ENCODE measurements at places on chromosomes 4 and X.

GRCh38 chr4:37475087-37475486, 211.1 kb downstream of the RELL1 start:
- DNase-seq: no peak

- no peak for DNase-seq
Observed at GRCh38 chrX:70254909-70255308, 5.1 kb downstream of the P2RY4 start.

DNA sequence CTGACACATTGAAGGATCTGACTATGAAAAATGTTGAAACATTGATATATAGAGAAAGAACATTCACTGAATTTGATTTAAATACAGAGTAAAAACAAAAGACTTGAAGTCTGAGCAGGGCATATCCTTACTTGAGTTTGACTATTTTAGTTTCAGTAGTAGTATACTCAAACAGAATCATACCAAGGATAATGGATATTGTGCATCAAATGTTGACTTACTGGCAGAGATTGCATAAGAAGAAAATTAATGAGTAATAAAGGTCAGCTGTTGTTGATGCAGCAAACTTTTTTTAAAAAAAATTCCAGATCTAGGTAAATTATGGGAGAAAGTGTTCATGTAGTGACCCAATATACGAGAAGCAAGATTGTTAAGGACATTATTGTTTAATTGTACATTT, 94.5 kb upstream of the APOOL start:
- no peak for DNase-seq

- peak; percentile 11 for DNase-seq
Observed at GRCh38 chr4:41796545-41797210, 48.2 kb upstream of the PHOX2B start.

- no peak for DNase-seq
Observed at GRCh38 chr4:81663368-81663767, 191.7 kb upstream of the RASGEF1B start.

DNA sequence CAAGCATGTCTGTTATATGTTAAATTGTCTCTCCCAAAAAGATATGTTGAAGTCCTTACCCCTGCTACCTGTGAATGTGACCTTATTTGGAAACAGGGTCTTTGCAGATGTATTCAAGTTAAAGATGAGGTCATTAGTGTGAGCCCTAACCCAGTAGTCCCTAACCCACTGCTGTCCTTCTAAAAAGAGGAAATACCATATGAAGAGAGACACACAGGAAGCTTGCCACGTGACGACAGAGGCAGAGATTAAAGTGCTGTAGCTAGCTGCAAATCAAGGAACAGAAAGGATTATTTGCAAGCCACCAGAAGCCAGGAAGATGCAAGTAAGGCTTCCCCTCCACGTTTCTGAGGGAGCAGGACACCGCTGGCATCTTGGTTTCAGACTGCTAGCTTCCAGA, 150.1 kb downstream of the HNRNPD start:
- no peak for DNase-seq

DNA sequence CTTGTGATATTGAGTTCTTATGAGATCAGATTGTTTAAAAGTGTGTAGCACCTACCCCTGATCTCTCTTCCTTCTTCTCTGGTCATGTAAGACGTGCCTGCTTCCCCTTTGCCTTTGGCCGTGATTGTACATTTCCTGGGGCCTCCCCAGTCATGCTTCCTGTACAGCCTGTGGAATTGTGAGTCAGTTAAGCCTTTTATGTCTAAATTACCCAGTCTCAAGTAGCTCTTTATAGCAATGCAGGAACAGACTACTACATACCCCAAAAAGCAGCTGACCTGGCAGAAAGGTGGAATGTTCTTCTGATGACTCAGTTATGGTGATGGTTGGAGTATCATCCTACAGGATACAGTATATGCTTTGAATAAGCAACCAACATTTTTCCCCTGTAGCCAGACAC, 11.4 kb upstream of the MCUB start:
- peak; percentile 70 for DNase-seq

DNA sequence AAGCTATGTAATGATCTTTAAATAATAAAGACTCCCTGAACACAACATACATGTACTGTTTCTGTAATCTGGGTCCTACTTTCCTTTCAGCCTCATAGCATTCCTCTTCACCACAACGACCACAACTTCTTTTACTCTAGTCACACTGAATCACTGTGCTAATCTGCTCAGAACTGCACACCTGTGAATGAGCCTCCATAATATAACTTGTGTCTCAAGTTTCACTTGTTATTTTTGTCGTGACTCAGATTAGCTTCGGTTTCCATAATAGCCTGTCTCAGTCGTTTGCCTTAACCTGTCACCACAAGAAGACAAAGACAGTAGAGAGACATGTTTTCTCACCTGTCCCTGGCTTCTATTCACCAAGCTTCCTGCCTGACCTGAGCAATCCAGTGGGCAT, 61.8 kb downstream of the MAGED1 start:
- DNase-seq: no peak

DNA sequence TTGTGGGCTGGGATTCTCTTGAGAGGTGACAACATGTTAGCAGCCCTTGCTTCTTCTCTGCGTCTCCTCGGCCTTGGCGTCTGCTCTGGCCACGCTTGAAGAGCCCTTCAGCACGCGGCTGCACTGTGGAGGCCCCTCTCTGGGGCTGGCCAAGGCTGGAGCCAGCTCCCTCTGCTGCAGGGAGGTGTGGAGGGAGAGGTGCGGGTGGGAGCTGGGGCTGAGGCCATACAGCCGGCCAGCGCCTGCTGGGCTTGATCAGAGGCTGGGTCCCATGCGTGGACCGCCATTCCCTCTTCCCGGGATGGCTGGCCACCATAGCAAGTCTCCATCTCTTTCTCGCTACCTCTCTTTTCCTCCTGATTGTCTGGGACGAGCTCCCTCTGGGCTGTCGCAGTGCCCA, 539.0 kb downstream of the PCDH7 start:
- no peak for DNase-seq

- DNase-seq: no peak
Observed at GRCh38 chr4:10345381-10345784, 111.8 kb downstream of the ZNF518B start.
